ENCODE measurements at places on chromosomes 6 and 20.
A peak's percentile ranks its signal among the peaks of the same experiment; 100 is the strongest.

- DNase-seq = peak; percentile 54
Observed at GRCh38 chr6:63636518-63637021, 968 bp downstream of the PHF3 start.

- DNase-seq = no peak
Observed at GRCh38 chr20:25218492-25218891, 23.0 kb downstream of the ENTPD6 start.

- no peak for DNase-seq
Observed at GRCh38 chr6:136547336-136547735, 2.9 kb downstream of the MAP7 start.

GRCh38 chr6:75437421-75437891 is 56.1 kb downstream of the FILIP1 start:
- DNase-seq = no peak

GRCh38 chr6:144434308-144434990 is 149.3 kb downstream of the UTRN start:
- no peak for DNase-seq

DNA sequence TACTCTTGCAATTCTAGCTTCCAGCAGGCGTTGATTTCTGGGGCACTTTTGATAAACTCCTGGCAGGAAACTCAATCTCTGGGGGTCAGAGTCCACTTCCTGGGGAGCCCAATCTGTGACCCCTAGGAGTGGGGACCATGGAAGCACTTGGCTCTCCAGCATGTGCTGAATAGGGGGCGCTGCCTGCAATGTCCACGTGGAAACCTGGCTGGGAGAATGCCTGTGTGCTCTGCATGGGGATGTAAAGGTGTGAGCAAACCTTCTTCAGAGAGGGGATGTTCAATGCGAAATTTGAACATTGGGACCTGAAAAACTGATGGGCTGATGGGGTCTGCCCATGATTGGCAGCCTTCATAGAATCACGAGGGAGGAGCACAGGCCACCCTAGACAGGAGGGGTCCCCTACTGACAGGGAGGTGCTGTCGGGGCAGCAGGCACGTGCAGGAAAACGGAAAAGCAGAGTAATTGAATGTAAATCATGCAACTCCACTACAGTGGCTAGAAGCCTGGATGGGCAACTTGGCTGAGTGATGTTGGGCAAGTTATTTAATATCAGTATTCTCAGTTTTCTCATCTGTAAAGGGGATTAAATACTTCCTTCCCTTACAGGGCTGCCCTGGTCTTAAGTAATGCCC is 47.8 kb downstream of the CEP43 start:
- DNase-seq = no peak

DNA sequence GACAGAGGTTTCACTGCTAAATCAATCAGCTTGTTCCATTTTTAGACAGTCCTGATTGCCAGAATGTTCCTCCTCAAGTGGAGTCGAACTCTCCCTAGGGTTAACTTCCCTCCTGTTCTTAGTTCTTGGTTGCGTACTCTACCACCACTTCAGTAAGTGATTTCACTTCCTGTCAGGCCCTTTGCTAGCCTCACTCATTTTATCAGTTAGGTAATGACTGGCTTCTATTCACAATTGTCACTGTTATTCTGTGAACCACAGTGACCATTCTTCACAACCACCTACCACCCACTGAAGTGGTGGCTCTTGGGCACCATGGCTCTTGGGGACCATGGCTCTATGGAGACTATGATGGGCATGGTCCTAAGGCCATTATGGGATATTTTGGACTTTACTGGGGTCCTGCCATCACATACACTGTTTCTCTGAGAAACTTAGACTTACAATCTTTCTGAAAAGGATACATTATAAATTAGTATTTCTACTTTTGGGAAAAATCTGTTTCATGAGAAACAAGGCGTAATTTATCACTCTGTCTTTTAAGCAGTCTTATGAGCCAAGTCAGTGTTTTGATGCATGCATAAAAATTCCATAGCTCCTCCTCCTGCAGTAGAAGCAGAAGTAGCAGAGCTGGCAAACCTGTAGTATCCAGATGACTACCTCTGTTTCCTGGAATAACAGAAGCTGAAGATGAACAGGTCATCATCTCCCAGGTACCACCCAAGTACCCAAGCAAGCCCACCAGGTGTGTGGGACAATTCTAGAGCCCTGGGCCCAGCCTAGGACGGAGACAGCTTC is 66.3 kb downstream of the ATXN1 start:
- DNase-seq = no peak

GRCh38 chr6:38113825-38114576 is 294.5 kb downstream of the ZFAND3 start:
- no peak for DNase-seq

GRCh38 chr6:136149311-136149710 is 100.8 kb downstream of the MTFR2 start:
- no peak for DNase-seq

GRCh38 chr20:39898467-39898852 is 790.6 kb downstream of the MAFB start:
- no peak for DNase-seq

DNA sequence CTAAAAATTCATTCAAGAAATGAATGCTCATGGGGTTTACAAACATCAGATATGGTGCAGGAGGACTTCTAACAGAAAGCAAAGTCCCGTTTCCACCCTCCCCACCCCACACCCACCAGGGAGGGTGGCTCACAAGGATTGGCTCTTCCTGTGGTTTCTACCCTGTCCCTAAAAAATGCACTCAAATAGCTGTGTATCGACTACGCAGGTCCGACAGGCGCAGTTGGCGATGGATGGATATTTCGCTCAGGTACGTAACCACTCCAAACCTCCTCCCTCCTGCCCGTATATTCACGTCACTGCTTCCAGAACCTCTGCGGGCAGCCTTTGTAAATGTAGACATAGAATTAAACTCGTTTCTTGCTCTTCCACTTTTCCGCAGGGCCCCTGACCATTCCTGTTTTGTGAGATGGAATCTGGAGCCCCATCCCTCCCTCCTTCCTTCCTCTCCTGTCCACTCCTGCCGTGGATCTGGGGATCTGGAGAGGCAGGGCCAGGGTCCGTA is 264.3 kb downstream of the BMP7 start:
- DNase-seq = no peak

- no peak for DNase-seq
Observed at GRCh38 chr6:138491017-138491416, 8.3 kb downstream of the NHSL1 start.

- no peak for DNase-seq
Observed at GRCh38 chr6:17863901-17864754, 123.3 kb downstream of the KIF13A start.

DNA sequence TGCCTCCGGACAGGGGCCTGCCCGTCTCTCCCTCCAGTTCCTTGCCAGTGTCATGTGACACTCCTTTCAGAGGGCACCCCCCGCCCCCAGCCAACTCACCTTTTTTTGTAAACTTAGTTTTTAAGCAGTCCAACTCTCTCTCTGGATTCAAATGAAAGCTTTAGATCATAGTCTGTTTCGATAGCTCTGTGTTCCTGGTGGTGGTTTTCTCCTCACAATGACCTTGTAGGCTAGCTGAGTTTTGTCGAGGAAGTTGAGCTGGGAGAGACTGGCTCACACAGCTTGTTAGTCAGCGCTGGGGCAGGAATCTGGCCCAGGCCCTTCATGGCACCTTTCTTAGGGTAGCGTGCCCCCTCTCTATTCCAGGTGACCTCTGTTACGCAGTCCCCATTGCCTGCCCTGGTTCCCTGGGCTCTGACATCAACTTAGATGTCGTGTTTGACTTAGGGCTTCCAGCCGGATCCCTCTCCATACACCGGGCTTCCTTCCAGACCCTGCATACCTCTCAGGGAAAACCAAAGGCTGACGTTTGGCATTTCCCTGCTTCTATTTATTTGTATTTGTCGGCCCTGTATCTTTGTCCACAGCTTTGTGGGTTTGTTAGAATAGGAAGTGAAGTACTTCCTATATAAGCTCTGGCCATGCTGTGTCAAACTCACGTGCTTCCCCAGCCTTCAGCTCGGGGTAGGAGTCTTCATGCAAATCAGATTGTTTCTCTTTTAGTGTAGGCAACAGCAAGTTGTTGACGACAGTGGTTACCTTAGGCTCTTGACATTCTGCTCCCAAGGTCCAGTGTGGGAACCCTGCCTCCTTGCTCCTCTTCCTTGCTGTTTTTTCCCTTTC is 12.7 kb downstream of the IGF2R start:
- DNase-seq = peak; percentile 73

DNA sequence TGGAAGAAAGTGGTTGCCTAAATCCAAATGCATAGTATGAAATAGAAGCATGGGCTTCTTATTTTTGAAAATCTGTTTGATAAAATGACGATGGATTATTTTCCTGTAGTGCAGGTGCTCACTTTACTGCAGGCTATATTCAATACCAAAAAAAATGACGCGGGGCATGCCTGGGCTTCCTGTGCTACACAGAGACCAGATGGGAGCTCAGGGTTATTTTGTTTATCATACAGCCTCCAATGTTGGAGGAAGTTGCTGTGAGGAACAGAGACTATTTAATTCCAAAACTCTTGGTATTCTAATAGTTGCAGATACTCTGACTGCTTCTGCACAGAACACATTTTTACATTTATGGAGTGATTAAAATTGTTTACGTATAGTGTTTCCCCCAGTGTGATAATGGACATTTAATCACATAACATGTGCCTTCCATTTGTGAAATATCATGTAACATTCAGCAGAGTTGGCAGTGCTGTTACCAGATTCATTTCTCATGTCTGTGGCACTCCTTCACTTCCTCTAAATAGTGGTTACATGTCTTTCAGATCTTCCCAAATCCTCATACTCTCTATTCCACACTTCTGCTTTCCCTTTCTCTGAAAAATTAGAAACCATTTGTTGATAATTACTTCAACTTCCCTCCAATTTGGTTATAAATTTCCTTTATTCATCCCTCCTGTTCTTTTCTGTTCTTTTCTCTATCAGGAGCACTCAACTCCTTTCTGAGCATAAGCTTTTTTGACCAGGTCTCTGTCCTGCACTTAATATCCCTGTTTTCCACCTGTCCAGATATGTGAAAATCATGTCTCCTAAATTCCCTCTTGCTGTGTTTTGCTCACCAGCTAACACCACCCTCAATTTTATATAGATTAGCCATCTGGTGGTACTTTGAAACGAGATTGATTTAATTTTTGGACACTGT is 121.6 kb downstream of the ADGRB3 start:
- DNase-seq = no peak

GRCh38 chr6:125255201-125255600 is 46.6 kb downstream of the HDDC2 start:
- no peak for DNase-seq

GRCh38 chr6:158405933-158406332 is 93.7 kb downstream of the TULP4 start:
- no peak for DNase-seq

DNA sequence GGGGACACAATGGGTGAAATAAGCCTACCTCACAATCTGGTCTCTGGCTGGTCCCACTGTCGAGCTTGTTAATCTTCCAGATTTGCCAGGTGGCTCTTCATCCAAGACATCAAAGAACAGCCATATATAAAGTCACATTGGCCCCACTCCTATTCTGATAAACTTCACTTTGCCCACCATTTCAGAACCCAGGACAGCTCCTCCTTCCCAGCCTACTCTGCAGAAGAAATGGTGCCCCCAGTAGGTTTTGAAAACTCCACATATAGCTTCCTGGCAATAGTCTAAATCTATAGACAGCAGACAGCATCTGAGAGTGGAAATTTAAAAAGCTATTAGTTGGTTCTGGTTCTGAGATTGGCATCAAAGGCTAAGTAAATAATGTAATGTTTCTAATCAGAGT is 143.1 kb upstream of the PCSK2 start:
- no peak for DNase-seq

DNA sequence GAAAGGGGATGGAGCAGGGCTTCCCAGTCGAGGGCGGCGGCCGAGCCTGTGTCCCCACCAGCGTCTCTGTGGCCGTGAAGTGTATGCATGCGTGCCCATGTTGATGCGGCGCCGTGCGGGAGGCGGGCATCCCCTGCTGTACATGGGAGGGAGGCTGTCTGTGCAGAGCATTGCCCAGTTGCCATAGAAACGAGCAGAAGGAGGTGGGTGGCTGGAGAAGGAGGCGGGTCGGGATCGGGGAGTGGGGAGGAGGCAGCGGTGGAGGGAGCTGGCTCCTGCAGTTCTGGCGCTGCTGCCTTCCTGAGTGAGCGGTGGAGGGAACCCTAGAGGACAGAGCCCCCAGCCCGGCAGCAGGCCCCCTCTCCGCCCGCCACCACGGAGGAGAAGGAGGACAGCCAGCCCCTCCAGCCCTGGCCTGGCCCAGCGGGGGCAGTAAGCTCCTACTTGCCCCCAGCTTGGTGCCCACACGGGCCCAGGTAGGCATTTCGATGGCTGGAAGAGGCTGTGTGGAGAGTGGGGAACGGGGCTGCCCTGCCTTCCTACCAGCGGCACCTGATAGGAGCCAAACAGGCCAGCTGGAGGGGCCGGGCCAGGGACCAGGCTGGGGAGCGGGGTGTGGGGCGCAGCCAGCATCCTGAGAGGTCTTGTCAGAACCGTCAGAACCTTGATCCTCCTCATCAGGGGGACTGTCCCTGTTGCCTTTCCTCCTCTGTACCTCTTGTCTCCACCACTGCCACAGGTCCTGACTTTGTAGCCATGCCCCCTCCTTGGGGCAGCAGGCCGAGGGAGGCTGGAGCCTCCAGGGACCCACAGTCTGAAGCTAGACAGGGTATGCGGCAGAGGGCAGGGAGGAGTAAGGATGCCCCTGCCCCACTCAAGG is 41.3 kb downstream of the SPDEF start:
- DNase-seq = no peak

GRCh38 chr6:134517868-134518267 is 200.0 kb upstream of the SGK1 start:
- peak; percentile 16 for DNase-seq

DNA sequence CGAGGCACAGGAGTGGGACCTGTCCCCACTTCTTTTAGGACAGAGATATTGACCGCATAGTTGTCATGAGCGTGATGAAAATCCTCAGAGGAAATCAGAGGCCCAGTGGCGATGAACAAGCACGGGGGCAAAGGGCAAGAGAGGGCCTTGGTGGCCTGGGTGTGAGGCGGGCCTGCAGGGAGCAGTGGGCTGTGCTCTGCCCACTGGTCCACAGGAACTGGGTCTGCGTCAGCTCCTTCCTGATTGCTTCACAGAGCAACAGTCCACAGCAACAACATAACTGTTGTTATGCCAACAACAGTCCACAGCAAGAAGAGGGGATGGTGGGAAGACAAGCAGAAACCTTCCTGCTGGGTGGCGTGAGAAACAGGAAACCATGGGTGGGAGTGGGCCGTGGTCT is 335.6 kb downstream of the ZFAND3 start:
- DNase-seq = peak; percentile 65

- no peak for DNase-seq
Observed at GRCh38 chr6:132907231-132907630, 92.9 kb downstream of the RPS12 start.

Measured in CD4-positive, alpha-beta T cell treated with Interleukin-1 beta for 1 hour (primary cell).